ENCODE measurements at places on chromosomes 6 and 20. TPM values are rescaled to one million over a fixed set of nuclear protein-coding genes. Genes with fewer than 3 reads are reported as not detected.

Gene DLK2
- not detected for polyA plus RNA-seq

Gene TXNDC5
- polyA plus RNA-seq: 62.5 TPM

Gene CCN5
- 93.1 TPM for polyA plus RNA-seq

- no peak for DNase-seq
- H3K36me3 ChIP-seq: no peaks in the 10 kb centered on the region
- H3K27ac ChIP-seq: no peak overlapping the region
- H3K4me3 ChIP-seq: no peak overlapping the region
These were observed 81.3 kb upstream of the NAA20 start for GRCh38 chr20:19935842-19936241.

Gene HCRTR2
- not detected for polyA plus RNA-seq

Gene BEND3
- polyA plus RNA-seq: 0.33 TPM

DNA sequence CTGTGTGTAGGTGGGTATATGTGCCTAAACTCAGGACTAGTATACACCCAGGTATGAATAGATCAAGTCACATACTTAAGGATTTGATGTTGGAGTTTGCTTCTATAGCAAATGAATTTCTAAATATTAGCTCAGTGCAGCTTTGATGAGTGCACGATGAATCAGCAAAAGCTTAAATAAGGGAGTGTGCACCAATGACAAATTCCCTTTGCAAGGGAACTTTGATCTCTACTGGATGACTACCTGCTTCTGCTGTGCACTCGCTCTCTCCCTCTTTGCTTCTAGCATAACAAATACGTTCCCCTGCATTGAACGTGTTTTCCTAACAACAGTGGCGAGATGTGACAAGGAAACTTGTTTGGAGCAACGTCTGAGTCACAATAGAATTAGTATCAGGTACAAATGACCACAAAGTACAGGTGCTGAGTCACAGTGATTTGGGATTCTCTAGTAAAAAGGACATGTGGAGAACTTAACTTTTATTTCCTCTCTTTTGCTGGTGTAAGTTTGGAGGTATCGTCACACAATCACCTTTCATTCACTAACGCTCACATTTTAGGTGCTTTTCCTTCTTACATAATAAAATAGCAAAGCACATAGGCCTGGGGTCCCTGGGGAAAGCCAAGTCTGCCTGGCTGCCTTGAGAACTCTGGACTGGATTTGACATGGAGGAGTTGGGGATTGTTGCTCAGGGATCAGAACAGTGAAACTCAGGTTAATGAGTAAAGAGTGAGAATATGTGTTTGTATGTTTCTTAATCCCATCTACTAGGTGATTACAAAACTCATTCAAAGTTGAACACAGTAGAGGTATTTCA, 49.7 kb downstream of the KLHL31 start:
- no peak for DNase-seq
- H3K27ac ChIP-seq: no peak overlapping the region
- H3K4me1 ChIP-seq: no peaks in the 10 kb centered on the region
- no peak overlapping the region for H3K4me3 ChIP-seq

- H3K4me3 ChIP-seq: no peak overlapping the region
- H3K27me3 ChIP-seq: no peaks in the 10 kb centered on the region
- no peaks in the 10 kb centered on the region for H3K4me1 ChIP-seq
- no peaks in the 10 kb centered on the region for H3K36me3 ChIP-seq
- no peak for DNase-seq
- no peak overlapping the region for H3K27ac ChIP-seq
These were observed 181.9 kb downstream of the HAO1 start for GRCh38 chr20:7758406-7758805.

Gene TOX2
- polyA plus RNA-seq: 6.8 TPM

- H3K4me3 ChIP-seq: no peak overlapping the region
- H3K27me3 ChIP-seq: no peaks in the 10 kb centered on the region
- no peak overlapping the region for H3K27ac ChIP-seq
- no peak for DNase-seq
These were observed 115.2 kb upstream of the GLP1R start for GRCh38 chr6:38933426-38933825.

Gene KIF25
- 0.79 TPM for polyA plus RNA-seq

Gene BCL2L1
- 104 TPM for polyA plus RNA-seq

- no peaks in the 10 kb centered on the region for H3K4me1 ChIP-seq
- no peaks in the 10 kb centered on the region for H3K27me3 ChIP-seq
- DNase-seq: no peak
- H3K4me3 ChIP-seq: no peak overlapping the region
These were observed 26.5 kb upstream of the CNKSR3 start for GRCh38 chr6:154536999-154537398.

GRCh38 chr6:1227935-1228753, 83.8 kb upstream of the FOXQ1 start:
- no peak overlapping the region for H3K27ac ChIP-seq
- H3K27me3 ChIP-seq: no peaks in the 10 kb centered on the region
- no peaks in the 10 kb centered on the region for H3K4me1 ChIP-seq
- DNase-seq: no peak
- no peak overlapping the region for H3K4me3 ChIP-seq

Gene PLCB4
- polyA plus RNA-seq: 3.6 TPM

Gene OPRL1
- polyA plus RNA-seq: 0.72 TPM
